NCI-H510A (cell line): ENCODE measurements at places on chromosomes 5 and 9.

GRCh38 chr9:115015018-115015635, 84.7 kb upstream of the TNFSF8 start:
- DNase-seq = no peak

- no peak for DNase-seq
Observed at GRCh38 chr5:178536541-178537466, 53.4 kb downstream of the COL23A1 start.

DNA sequence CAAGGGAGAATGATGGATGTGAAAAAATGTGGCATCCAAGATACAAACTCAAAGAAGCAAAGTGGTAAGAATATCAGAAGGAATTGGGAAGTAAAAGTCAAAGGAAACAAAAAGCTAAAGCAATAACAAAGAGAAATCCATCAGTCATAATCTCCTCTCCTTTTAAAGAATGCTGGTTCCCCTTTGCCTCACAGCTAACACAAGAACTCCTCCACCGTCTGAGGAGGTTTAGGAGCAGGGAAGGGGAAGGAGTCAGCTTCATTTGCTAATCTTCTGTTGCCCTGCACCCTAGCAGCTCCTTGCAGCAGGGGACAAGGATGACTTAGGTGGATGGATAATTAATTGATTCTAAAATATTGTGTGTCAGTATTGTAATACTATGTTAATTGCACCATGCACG, 16.4 kb downstream of the CD274 start:
- no peak for DNase-seq

GRCh38 chr9:642014-642413, 199.5 kb upstream of the DMRT1 start:
- DNase-seq = no peak

DNA sequence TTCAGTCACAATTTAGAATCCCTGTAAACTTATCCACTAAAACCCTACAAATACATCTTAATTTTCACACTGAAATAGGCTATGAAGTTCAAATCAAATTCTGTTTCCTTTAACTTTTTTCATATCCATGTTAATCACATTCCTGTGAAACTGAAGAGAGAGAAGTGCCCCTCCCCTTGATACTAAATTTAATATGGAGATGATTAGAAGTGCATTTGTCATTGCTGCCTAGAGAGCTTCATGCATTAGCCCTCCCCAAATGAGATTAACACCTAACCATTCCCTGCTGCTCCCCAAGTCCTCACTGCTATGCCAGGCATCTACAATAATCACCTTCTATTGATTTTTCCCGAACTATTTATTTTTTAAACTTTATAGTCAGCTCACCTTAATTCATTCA, 85.1 kb upstream of the SPOCK1 start:
- DNase-seq = no peak
